Adrenal gland (tissue), 19 donors: ENCODE measurements at places on chromosomes 4 and X.

DNA sequence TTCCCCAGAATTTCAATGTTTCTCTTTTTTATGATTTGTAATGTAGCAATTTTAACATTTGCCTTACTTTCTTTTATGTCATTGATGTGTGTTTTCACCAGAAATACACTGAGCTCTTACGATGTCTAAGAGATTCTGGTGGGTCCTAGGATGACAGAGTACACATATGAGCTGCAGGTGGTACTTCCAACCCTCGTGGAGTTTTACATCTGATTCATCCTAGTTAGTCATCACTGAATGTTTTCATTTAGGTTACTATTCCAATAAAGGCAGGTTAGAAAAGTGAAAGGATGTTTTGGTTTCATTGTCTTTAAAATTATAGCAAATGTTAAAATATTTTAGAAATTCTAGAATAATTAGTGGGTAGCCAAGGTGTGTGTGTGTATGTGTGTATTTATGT is 605.9 kb downstream of the ADGRL3 start:
- DNase-seq = no peak

GRCh38 chr4:40629401-40630334 is at the start of gene RBM47:
TSS of gene RBM47 (minus strand) at chr4:40629864. CDS start at chr4:40438893, 190,971 bp downstream.
- peak; percentile 86 for DNase-seq

DNA sequence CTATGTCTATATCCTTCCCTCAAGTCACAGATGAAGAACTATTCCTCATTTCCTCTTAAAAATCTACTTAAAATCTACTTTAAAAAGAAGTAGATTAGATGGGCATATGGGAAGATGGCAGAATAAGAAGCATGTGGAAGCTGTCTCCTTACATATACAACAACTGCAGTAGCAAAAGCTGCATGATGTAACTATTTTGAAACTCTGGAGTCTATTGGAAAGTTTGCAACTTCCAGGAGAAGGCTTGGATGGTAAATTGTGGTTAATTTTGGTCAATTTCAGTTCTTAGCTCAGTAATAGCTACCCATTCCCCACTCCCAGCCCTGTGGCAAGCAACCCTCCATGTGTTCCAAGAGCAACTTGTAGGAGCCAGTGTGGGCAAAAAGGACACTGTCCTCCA is 36.9 kb downstream of the MORC4 start:
- DNase-seq = no peak

- DNase-seq = no peak
Observed at GRCh38 chr4:70818173-70818855, 21.4 kb downstream of the GRSF1 start.

GRCh38 chr4:70522626-70523025 is 4.3 kb downstream of the AMTN start:
- no peak for DNase-seq

DNA sequence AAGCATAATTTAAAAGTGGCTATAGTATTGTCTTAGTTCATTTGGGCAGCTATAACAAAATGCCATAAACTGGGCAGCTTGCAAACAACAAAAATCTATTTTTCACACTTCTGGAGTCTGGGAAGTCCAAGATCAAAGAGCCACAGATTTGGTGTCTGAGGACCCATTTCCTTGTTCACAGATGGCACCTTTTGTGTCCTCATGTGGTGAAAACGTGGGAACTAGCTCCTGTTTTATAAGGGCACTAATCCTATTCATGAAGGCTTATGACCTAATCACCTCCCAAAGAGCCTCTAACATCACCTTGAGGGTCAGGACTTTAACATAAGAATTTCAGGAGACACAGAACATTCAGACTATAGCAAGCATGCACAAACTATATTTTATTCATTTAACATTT is 126.5 kb upstream of the WDFY3 start:
- no peak for DNase-seq

GRCh38 chrX:71540801-71541200 is 7.9 kb downstream of the OGT start:
- no peak for DNase-seq

DNA sequence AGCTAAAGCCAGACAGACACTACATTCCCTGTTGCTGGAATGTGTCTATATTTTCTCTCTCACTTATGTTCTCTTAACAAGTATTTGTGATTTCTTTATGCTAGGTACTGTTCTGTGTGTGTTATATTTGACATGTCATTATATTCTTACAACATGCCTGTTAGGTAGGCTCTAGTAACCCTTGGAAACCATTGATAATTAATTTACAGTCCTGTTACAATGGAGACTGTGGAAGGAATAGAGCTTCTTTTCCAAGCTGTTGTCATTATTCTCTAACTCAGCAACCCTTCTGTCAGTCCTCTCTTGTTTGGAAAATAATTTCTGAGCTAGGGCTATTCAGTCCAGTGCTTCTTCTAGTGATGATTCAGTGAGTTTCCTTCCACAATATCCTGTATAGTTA is 419.1 kb upstream of the BOD1L1 start:
- DNase-seq = no peak

DNA sequence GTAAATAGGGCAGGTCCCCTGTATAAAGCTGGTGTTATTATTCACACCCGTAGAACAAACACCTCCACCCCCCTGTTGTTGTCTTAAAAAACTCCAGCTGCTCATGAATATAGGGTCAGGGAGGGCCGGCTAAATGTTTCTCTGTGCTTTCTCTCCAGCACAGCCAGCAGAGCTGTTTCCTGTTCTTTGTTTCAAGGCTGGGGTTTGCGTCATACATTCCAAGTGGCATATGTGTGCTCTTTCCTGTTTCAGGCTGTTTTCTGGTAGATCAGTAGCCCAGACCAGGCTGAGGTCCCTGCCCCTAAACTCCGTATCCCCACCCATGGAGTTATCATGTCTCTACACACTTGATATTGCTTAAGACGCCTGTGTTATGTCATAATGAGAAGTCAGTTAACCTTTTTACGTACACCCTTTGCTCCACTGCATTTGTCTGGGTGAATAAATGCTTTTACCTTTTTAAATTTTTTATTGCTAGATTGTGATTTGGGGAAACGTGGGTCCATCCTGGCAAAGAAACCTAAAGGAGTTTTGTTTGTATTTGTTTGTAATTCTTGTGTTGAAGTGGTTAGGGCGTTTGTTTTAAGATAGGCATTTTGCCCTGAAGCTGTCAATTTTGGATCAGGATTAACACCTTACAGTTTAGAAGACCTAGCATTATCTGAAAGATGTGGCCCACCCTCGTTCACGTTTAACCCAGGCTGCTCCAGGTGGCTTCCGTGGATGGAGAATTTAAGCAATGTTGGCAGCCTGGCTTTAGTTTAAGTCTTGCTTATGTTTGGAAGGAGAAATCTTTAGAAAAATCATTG is 3.3 kb downstream of the KLF3 start:
- DNase-seq = peak; percentile 91

DNA sequence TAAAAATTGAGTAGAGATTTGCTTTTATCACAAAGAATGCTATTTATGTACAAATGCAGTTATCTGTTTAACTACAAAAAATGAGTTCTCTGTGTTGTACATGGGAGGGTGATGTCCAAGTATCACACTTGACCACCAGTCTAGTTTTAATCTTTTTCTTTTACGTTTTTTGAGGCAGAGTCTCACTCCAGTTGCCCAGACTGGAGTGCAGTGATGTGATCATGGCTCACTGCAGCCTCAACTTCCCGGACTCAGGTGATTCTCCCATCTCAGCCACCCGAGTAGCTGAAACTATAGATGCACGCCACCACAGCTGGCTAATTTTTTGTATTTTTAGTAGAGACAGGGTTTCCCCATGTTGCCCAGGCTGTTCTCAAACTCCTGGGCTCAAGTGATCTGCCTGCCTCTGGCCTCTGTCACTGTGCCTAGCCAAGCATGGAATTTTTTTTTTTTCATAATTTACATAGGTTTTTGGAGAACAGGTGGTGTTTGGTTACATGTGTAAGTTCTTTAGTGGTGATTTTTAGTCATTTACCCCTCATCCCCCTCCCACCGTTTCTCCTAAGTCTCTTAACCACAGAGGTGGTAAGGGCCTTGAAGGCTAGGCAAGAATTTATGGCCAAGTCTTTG is 47.9 kb upstream of the RPA4 start:
- no peak for DNase-seq

- no peak for DNase-seq
Observed at GRCh38 chr4:90840828-90841227, 713.6 kb downstream of the CCSER1 start.

- no peak for DNase-seq
Observed at GRCh38 chr4:108777388-108777787, 14.5 kb upstream of the ETNPPL start.

GRCh38 chr4:7172508-7172907 is 19.8 kb upstream of the SORCS2 start:
- DNase-seq = no peak

GRCh38 chr4:304969-305680 is at the start of gene ZNF732:
TSS of gene ZNF732 (minus strand) at chr4:305474. CDS start at chr4:305310, 164 bp downstream.
- no peak for DNase-seq

GRCh38 chrX:15680401-15680800 is 15.8 kb upstream of the CLTRN start:
- DNase-seq = no peak

DNA sequence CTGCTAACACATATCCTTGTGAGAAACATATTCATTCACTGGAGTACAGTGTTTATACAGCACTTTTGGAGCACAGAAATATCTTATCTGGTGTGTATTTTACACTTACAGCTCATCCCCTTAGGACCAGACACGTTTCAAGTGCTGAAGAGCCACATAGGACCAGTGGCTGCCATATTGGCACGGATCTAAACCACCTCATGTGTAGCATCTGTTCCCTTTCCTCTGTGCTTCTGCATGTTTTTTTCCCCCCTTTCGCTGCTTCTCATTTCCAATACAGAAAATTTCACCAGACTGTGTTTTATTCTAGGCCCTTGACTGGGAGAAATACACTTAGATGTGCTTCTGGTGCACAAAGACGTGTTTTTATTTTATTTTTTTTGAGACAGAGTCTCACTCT is 69.7 kb upstream of the RBMX start:
- DNase-seq = no peak

GRCh38 chrX:13690836-13691235 is 1.9 kb downstream of the RAB9A start:
- DNase-seq = no peak

DNA sequence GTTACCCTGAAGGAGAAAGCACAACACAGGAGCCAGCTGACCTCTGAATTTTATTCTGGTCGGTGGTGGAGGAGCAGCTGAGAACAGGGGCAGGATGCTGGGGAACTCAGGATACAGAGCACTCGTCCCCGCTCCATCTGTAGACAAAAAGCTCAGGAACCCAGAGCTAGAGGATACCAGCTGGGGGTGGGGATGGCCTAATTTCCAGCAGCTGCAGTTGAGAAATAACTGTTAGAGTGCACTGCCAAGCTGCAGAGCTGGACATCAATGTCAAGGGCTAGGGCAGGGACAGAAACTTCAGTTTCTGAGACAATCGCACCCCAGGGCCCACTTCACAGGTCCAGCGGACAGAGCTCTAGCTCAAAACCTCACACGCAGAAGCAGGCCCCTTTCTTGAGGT is 122.1 kb upstream of the GUCY1A1 start:
- DNase-seq = no peak

- no peak for DNase-seq
Observed at GRCh38 chr4:118351851-118352827, 664 bp downstream of the PRSS12 start.

- DNase-seq = no peak
Observed at GRCh38 chr4:77903186-77903585, 40.6 kb downstream of the MRPL1 start.

DNA sequence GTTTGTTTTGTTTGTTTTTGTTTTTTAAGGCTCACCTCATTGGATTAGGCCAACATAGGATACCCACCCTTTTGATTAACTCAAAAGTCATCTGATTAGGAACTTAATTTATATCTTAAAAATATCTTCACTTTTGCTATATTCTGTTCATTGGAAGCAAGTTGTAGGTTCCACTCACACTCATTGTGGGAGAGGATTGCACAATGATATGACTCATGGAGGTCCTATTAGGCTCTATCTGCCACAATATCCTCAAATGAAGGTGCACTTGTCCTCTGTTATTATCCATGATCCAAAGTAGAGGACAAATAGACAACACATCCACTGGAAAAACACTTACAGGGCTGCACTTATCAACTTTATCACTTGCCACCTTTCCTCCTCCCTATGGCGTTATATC is 60.5 kb upstream of the ADAMTS3 start:
- no peak for DNase-seq

- no peak for DNase-seq
Observed at GRCh38 chrX:40383360-40383759, 197.4 kb upstream of the ATP6AP2 start.

DNA sequence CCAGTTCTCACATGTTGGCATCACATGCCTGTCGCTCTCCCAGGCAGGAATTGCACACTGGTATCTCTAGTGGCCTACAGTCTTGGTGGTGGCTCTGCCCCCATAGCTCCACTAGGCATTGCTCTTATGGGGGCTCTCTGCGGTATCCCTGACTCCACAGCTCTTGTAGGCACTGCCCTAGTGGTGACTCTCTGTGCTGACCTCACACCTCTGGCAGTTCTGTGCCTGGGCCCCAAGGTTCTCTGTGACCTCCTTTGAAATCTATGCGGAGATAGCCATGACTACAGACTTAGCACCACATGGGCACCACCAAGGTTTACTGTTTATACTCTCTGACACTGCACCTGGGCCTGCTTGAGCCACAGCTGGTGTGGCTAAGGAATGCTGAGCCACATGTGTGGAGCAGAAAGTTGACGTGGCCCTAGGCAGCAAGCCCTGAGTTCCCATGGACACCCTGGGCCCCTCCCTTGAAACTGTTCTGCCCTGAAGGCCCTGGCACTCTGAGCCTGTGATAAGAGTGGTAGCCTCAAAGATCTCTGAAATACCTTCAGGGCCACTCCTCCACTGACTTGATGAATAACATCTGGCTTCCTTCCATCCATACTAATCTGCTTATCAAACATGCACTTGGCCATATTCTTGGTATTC is 8.0 kb downstream of the SLC9B1 start:
- DNase-seq = peak; percentile 85

GRCh38 chrX:134688031-134688823 is 30.0 kb upstream of the PLAC1 start:
- DNase-seq = no peak

DNA sequence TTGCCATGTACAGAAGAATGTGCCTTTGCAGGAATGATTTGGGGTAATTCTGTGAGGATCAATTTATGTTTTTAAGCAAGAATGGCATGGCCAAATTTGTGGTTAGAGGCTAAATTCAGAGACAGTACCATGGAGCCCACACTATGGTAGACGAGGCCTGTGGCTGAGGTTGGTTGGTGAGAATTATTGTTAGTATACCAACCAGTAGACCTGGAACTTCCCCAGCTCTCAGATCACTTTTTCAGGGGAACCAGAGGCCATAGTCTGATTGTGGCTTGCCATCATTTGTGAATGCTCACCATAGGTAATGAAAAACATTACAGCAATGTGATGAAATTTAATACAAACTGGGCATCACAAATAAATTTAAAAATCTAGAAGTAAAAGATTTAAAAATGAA is 56.3 kb downstream of the SHISA3 start:
- no peak for DNase-seq

- DNase-seq = no peak
Observed at GRCh38 chrX:71534773-71535544, 2.1 kb downstream of the OGT start.

GRCh38 chrX:67104982-67105757 is 438.7 kb upstream of the AR start:
- DNase-seq = peak; percentile 41
